ENCODE measurements at places on chromosomes 6 and 20. TPM values are rescaled to one million over a fixed set of nuclear protein-coding genes. Genes with fewer than 3 reads are reported as not detected.

GLP1R gene
- total RNA-seq: 0.15 TPM

PRR18 gene
- 0.14 TPM for total RNA-seq

ZC2HC1B gene
- total RNA-seq: 0.71 TPM

IP6K3 gene
- total RNA-seq: not detected

SIRPB1 gene
- total RNA-seq: 0.21 TPM

IL17A gene
- total RNA-seq: not detected

ADGRG6 gene
- 0.96 TPM for total RNA-seq

RAB44 gene
- 0.10 TPM for total RNA-seq

RSPO3 gene
- 0.40 TPM for total RNA-seq

PARD6B gene
- total RNA-seq: 5.4 TPM

DEF6 gene
- total RNA-seq: 4.5 TPM

OVOL2 gene
- total RNA-seq: not detected

UBD gene
- total RNA-seq: not detected

GPX5 gene
- total RNA-seq: not detected

OR11A1 gene
- 0.28 TPM for total RNA-seq
